ENCODE measurements at places on chromosomes 4 and X. TPM values are rescaled to one million over a fixed set of nuclear protein-coding genes. Genes with fewer than 3 reads are reported as not detected.

Gene RAB39B
- total RNA-seq: 12.0 TPM

Gene MAGEB2
- not detected for total RNA-seq

DNA sequence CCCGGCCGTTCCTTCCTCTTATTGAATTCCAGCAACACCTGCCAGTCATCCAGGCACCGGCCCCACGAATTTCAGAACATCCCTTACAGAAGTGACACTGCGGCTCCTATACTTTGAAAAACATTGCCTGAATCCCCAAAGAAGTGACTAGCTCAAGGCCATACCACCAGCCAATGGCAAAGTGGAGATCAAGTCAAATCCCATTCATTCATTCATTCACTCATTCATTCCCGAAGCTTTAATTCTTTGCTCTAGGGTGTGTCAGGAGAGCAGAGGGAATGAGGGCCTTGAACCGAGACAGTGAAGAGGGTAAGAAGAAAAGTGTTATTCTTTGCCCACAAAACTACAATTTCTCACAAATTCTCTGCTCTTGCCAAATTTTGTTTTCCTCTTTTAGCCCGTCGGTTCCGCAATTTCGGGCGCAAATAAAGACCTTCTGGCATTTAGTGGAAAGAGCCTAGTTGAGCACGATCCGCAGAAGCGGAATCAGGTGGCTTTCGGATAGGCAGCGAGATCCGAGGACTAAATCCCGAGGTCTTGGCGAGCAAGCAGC, 824 bp upstream of the HMGB3 start:
- no peaks in the 10 kb centered on the region for H3K36me3 ChIP-seq
- no peak overlapping the region for H3K27ac ChIP-seq
- peak overlapping the region; percentile 32 for H3K4me3 ChIP-seq
- peaks cover 5% of the 10 kb centered on the region for H3K27me3 ChIP-seq

- DNase-seq: no peak
- no peaks in the 10 kb centered on the region for H3K4me1 ChIP-seq
- no peak overlapping the region for H3K27ac ChIP-seq
- H3K36me3 ChIP-seq: no peaks in the 10 kb centered on the region
- H3K4me3 ChIP-seq: no peak overlapping the region
Observed at GRCh38 chrX:12895866-12896265, 10.6 kb upstream of the TLR8 start.

- no peak overlapping the region for H3K27ac ChIP-seq
- H3K4me1 ChIP-seq: no peaks in the 10 kb centered on the region
- no peaks in the 10 kb centered on the region for H3K36me3 ChIP-seq
- no peaks in the 10 kb centered on the region for H3K27me3 ChIP-seq
- no peak for DNase-seq
- no peak overlapping the region for H3K4me3 ChIP-seq
Observed at GRCh38 chr4:185192059-185192458, 11.7 kb downstream of the CFAP97 start.

Gene DCLK2
- not detected for total RNA-seq

Data from CD8-positive, alpha-beta memory T cell (primary cell).